ENCODE measurements at places on chromosomes 11 and 22. TPM values are rescaled to one million over a fixed set of nuclear protein-coding genes. Genes with fewer than 3 reads are reported as not detected.

DNA sequence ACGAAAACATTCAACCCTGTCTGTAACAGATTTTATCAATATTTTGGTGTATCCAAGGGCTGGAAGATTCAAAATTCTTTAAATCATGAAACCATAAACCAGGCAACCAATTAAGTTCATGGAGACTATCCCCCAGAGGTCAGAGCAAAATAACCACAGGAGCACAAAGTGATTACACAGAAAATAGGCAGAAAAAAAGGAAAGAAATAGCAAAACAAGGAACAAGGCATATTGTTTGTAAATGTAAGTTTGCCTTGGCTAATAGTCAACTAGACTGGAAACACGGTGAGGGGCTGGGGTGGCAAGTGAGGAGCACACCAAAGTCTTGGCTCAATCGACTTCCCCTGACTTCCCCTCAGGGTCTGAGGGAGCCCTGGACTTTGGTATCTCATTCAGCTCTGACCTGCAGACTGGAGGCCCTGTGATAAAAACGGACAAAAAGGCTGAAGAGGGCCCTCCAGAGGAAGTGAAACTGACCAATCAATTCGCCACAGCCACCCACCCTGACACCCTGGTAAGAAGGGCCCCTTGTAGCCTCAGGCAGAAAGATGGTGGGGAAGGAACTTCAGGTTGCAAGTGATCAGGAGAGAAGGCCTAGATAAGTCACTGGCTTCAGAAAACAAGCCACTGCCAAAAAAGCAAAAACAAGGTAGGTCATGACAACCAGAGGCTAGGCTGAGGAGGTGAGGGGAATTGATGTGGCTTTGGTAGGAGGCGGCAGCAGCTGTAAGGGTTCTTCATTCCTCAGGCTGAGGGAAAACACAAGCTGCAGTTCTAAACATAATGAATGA, 1.8 kb downstream of the SIK3 start:
- DNase-seq = no peak

DNA sequence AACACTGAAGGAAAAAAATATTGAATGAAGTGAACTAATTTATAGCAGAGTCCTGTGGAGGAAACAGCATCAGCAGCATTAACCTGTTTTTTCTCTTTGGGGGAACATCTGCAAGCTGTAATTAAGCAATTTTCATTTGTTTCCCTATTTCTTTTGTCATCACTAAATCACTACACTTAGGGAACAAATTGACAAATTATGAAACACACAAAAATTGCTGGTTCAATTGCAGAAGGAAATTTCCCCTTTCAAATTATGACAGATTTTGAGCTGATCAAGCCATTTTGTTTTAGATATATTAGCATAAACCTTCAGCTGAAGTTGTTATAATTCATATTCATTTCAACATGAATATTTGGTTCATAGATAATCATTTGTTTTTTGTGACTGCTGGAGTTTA, 22.2 kb upstream of the RAG2 start:
- DNase-seq = no peak

DNA sequence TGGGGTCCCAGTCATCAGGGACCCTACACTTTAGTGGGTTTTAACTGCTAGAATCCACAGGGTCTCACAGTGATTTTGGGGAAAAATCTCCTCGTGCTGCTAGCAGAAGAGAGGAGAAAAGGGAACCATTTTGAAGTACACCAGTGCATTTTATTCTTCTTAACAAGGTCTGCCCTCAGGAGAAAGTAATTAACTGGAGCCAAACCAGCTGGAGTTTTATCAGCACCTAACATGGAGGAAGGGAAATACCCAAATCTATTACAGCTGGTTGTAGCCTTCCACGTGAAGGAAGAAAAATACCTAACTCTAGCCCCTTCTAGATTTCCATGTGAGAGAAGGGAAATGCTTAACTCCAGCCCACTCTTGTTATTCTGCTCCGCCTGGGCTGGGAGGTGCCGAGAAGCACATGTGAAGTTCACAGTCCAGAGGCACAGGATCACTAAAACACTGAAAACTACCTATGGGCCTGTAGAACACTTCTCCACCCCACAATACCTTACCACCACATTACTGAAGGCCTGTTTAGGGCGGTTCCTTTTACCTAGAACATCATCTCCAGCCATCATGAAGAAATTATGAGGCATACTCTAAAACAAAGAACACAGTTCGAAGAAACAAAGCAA, 31.3 kb upstream of the TEAD1 start:
- DNase-seq = no peak

DNA sequence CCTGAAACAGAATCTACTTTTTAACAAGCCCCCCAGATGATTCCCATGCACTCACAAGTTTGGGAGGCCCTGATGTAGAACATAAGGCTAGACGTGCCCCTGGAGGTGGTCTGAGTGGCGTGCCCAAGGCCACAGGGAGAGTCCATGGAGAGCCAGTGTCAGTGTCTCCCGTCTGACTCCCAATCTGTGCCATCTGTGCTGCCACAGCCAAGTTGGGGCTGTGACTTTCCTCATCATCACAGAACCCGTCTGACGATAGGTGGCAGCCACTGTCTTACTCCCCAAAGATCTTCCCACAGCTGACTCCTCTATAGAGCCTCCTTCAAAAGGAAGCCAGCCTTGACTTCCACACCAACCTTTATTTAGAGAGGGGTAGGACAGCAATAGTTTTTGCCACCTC, 470.5 kb downstream of the SOX6 start:
- DNase-seq = no peak

DNA sequence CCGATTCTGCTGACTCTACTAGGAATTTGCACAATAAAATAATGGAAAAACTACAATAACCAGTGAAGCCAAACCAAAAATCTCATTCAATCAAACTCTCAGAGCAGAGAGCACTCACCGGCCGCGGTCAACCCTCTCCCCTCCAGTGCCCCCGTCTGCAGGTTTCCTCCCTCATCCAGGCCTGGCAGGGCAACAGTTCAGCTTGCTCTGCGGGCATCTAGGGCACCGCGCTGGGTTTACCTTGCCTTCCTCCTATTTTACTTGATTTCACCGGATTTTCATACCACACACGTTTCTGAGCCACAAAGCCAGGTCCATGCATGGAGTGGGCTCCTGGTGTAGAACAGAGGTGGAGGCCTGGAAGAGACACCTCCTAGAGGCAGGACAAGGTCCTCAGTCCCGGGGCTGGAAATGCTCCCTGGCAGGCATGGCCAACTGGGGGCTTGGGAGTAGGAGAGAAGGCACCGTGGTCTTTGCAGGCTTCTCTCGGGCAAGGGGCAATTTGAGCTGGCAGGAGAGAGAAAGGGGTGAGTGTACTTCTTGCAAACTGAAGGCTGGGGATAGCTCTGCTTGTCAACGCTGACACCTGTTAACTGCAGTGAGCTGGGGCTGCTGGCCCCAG, 938.4 kb downstream of the BRD1 start:
- DNase-seq = peak; percentile 47

GRCh38 chr11:26219183-26220117, 112.5 kb upstream of the ANO3 start:
- no peak for DNase-seq

- DNase-seq = no peak
Measured at GRCh38 chr11:133176748-133177147, 355.6 kb downstream of the OPCML start.

- no peak for DNase-seq
Measured at GRCh38 chr11:16956538-16957153, 57.6 kb downstream of the PLEKHA7 start.

- DNase-seq = no peak
Measured at GRCh38 chr11:7536100-7536499, 22.3 kb downstream of the PPFIBP2 start.

DNA sequence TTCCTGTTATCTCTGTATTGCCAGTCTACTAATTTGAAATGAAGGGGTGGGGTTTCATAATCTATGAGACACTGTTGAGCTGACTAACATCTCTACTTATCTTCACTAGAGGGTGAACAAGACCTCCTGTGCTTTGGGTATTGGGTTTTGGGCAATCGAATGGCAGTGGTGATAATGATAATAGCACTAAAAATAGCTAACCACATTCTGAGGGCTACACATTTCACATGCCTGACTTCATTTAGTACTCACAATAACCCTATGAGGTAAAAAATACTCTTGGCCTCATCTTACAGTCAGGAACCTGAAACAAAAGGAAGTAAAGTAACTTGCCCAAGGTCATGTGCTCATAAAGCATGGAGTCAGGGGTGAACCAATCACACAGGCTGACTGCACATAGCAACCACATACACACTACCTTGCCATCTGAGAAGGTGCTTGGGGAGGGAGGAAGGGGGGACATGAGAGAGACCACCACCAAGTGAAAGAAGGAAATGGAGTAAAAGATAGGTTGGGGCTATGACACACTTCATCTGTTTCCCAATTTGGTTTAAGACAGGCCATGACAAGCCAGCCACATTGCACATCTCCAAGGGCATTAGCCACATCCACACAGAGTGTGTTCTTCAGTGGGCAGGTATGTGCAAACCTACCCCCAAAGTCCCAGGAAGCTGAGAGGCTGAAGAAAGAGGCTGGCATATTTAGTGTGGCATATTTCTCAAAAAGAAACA, 387.6 kb upstream of the DDI1 start:
- DNase-seq = no peak

- DNase-seq = no peak
Measured at GRCh38 chr11:47212938-47213337, 1.8 kb upstream of the DDB2 start.

- DNase-seq = no peak
Measured at GRCh38 chr11:105000797-105001196, 22.2 kb downstream of the CASP5 start.

DNA sequence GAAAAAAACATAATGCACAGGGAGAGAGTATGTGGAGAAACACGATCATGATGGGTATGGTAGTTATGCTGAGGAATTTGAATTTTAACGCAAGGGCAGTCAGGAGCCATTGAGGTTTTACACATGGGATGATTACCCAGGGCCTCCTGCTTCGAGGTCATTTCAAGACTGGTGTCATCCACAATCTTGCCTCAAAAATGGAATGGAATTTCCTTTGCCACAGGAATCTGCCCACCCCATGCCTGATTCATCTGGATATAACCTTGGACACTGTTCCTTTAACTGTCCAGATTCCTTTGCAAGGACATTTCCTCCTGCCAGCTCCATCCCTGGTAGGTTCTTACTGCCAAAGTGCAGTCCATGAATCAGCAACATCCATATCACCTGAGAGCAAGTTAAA, 655.9 kb upstream of the TENM4 start:
- no peak for DNase-seq

DNA sequence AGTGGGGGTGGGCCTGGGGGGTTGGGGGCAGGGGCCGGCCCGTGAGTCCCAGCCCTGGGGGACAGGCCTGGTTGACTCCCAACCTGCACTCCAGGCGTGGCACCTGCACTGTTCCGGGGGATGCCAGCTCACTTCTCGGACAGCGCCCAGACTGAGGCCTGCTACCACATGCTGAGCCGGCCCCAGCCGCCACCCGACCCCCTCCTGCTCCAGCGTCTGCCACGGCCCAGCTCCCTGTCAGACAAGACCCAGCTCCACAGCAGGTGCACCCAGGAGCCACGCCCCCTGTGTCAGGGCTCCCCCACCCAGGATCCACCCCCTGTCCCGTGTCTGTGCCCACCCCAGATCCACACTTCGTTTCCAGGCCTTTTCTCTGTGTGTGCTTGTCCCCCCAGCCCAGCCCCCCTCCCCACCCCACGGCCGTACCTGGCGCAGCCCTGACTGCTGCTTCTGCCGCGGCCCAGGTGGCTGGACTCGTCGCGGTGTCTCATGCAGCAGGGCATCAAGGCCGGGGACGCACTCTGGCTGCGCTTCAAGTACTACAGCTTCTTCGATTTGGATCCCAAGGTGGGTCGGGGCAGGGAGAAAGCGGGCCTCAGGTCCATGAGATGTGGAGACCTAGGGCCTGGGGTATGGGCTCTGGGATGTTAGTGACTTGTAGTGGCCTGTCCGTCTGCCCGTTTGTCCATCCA, 4.8 kb downstream of the FERMT3 start:
- no peak for DNase-seq

GRCh38 chr11:121589946-121590537, 137.3 kb upstream of the SORL1-AS1 start:
- no peak for DNase-seq

GRCh38 chr11:83649528-83649855, 363.3 kb upstream of the CCDC90B start:
- DNase-seq = no peak

HSPB2 gene
- total RNA-seq = 14.4 TPM

C1QTNF4 gene
- 5.0 TPM for total RNA-seq

OR52I2 gene
- total RNA-seq = not detected

OR2AG1 gene
- not detected for total RNA-seq

POTEH gene
- total RNA-seq = not detected

All from sciatic nerve (tissue), 2 donors.